GM12865 (cell line): ENCODE measurements at places on chromosomes 1 and 21.
A peak's percentile ranks its signal among the peaks of the same experiment; 100 is the strongest.

GRCh38 chr21:45580181-45580575, 37.9 kb upstream of the SLC19A1 start:
- no peak for DNase-seq

DNA sequence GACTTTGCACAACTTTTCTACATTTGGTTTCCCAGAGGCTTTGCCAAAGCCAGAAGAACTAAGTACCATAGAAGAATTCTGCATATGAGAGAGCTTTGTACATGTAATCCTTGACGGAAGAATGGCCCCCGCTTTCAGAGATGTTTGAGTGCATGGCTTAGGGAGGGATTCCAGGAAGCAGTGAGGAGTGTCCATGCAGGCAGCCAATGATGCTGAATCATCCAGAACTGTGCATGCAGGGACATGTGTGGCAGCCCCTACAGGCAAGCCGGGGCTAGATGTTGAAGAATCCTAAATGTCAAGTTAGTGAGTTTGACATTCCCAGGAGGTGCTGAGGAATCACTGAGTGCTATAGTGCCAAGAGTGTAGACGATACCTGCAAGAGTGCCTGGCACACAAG, 9.9 kb upstream of the HAO2 start:
- DNase-seq, result no peak

DNA sequence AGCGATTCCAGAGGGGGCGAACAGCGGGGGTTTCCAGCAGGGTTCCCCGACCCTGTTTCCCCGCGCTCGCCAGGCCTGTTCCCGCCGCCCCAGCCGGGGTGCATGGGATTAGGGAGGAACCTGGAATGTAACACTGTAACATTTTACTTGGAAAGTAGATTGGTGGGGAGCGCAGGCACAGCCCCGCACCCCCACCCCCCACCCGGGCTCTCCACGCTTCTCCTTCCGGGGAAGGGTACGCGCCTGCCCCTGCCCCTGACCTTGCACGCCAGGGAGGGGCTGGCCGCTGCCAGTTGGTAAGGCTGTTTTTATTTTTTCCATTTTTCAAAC, 427 bp downstream of the FAM3B start:
- no peak for DNase-seq

DNA sequence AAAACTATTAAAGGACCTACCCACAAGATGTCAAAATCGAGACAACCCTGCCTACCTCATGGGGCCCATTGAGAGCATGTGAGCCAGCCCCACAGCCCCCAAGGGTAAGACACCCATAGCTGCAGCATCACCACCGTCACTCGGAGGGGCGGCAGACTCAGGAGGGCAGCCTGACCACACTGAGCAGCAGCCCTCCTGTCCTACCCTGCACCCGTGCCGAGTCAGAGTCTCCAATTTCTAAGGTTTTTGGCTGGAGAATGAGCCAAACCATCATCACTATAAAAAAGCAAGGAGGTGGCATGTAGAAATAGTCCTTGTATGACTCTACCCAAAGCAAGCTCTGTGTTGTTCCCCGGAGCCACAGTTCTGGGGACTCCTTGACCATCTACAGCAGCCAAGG, 94.7 kb downstream of the SSBP3 start:
- no peak for DNase-seq

- DNase-seq, result no peak
Observed at GRCh38 chr1:17892225-17892624, 137.1 kb downstream of the ACTL8 start.

DNA sequence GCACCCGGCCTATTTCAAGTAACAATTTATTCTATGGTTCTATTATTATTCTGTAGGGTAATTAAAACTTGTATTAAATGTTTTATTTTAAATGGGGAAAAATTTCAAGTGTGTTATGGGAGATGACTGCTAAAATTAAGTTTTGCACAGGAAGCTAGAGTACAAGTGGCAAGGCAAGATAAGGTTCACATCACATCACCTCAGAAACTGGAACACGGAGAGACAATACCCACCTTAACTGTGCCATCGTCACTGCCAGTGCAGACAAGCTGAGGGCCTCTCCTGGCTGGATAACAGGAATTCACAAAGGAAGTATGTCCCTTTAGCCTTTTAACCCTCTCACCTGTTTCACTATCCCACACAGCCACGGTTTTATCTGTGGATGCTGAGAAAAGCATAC, 7.6 kb downstream of the SNRNP40 start:
- DNase-seq, result no peak

- DNase-seq, result peak; percentile 99
Observed at GRCh38 chr1:186375152-186375928, at the start of the genes ODR4 and TPR. Gene ODR4, plus strand, starts transcription at chr1:186375838. Its CDS starts 3,948 bp downstream, at chr1:186379786. Gene TPR, minus strand, starts transcription at chr1:186375253. Its CDS starts 225 bp downstream, at chr1:186375028.

DNA sequence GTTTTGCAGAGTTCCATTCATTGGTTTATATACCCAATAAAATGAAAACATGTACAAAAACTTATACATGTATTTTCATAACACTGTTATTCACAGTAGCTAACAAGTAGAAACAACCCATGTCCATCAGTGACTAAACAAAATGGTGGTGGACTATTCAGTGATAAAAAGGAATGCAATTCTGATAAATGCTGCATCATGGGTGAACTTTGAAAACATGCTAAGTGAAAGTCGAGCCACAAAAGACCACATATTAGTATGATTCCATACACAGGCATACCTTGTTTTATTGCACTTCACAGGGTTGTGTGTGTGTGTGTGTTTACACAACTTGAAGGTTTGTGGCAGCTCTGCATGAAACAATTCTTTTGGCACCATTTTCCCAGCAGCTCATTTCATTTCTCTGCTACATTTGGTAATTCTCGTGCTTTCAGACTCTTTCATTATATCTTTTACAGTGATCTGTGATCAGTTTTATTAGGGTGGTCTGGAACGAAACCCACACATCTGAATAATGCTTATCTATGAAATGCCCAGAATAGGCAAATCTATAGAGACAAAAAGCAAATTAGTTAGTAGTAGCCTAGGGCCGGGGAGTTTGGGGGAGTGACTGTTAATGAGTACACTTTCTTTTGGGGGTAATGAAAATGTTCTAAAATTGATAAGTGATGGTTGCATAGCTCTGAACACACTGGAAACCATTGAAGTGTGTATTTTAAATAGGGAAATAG, 27.2 kb downstream of the RNF11 start:
- DNase-seq, result no peak

DNA sequence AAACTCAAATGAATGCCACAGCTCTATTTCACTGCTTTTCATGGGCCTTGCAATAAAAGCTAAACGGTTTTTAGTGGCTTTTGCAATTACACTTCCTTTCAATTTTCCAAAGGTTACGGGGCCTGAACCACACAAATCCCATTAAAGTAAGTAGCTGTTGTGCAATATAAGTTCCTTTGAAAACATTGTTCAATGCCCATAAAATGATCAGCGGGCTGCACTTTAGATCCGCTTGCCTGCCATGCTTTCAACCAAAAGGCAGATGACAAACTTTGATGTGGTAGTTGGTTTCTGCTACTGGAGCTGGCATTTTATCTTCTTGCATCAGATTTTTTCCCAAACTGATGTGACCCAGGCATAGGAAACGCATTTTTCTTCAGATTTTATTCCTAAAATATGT, 50.2 kb downstream of the PRRX1 start:
- DNase-seq, result no peak

GRCh38 chr21:14942801-14943490, 121.9 kb downstream of the NRIP1 start:
- DNase-seq, result no peak

GRCh38 chr1:46522184-46522968, 29.1 kb downstream of the KNCN start:
- DNase-seq, result peak; percentile 47

GRCh38 chr1:210132582-210132981, 100.0 kb upstream of the SERTAD4 start:
- peak; percentile 6 for DNase-seq

DNA sequence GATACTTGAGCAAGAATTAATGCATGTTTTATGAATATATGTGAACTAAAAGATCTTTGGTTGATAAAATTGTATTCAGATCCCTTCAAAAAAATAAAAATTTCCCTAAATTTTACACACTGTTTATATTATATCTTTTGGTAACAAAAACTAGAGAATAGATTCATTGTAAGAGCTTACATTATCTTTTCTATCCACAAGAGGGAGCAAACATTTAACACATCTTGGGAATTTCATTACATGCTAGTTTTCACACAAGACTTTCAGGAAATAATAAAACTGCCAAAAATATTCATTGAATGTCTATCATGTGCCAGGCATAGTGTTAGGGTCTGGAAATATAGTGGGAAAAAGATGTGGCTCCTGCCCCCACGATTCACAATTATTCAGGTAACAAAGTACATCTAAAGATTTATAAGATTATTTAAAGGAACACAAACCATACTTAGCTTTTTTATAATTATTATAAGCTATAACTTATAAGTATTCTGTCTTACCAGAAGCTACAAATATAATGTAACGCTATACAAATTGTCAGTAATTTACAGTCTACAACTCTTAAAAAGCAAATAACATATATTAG, 30.6 kb downstream of the FAF1 start:
- peak; percentile 27 for DNase-seq

DNA sequence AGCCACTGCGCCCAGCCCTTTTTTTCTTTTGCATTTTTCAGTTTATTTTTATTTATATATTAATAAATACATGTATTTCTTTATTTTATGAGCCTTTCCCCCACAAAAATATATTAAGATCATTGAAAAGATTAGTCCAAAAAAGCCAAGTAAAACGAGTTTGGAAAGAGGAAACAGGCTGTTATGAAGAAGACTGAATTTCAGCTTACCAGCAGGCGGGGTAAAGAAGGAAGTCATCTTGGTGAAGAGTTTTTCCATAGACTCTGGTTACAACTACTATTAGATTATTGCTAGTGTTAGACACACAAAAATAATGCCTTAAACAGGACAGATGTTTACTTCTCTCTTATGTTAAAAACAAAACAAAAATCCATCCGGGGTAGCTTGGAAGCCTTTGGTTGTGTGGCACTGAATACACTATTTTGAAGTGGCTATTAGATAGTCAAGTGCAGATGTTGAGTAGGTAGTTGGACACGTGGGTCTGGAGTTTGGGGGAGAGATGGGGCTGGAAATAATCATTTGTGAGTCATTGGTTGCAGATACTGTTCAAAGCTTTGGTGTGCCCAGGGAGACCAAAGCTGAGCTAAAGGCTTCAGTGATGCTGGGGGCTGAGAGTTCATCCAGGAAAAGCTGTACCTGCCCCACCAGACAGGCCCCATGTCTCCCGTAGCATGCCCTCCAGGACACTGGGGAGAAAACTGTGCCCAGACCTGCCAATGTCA, 8.7 kb upstream of the LRRC71 start:
- DNase-seq, result no peak

DNA sequence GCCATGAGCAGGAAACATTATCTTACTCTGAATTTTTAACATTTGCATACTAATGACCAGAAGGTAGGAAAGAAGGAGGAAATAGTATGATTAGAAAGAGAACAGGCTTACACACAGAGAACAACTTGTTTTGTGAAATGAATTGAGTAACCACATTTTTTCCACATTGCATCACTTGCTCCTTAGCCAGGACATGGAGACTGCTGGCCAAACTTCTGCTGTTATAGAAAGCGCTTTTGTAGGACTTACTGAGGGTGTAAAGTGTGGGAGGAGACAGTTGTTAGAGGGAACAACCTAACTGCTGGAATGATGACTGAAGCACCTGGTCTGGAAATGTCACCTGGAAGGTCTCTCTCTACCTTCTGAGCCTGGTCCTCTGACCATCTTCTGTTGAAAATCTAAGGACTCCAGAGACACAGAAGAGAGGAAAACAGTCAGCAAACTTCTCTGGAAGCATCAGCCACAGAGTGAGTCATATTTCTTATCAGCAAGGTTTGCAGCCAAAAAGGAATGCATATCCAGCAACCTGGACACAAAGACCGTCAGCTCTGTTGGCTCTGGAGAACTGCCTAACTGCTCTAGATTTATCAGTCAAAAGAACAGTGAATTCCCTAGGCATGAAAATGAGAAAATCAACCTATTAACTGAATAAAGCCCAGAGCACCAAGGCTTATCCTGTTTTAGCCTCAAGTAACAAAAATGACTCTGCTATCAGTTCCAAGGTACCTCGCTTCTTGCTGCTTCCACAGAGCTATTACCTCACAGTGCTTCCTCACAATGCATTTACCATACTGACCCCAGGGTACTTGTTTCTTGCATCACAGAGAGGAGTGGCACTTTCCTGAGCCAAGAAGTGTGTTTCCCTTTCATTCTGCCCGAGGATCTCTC, 88.0 kb upstream of the SLFNL1 start:
- DNase-seq, result no peak

- DNase-seq, result no peak
Observed at GRCh38 chr1:7333094-7333493, 438.0 kb upstream of the VAMP3 start.

DNA sequence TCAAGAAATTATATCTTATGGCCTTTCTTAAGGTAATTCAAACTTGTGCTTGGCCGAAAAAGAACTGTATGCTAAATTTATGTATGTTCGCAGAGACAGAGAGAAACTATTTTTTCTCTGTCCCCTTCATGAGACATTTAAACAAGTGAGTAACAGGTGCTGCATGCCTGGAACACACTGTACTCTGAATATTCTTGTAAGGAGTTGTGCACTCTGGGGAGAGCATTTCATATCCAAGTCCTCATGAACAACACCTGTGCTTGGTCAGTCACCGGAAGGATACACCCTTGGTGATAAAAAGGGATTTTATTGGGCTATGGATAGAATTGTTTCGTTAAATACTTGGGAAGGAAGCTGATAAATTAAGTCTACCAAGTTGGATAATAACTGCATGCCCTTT, 220.8 kb upstream of the NRIP1 start:
- no peak for DNase-seq

DNA sequence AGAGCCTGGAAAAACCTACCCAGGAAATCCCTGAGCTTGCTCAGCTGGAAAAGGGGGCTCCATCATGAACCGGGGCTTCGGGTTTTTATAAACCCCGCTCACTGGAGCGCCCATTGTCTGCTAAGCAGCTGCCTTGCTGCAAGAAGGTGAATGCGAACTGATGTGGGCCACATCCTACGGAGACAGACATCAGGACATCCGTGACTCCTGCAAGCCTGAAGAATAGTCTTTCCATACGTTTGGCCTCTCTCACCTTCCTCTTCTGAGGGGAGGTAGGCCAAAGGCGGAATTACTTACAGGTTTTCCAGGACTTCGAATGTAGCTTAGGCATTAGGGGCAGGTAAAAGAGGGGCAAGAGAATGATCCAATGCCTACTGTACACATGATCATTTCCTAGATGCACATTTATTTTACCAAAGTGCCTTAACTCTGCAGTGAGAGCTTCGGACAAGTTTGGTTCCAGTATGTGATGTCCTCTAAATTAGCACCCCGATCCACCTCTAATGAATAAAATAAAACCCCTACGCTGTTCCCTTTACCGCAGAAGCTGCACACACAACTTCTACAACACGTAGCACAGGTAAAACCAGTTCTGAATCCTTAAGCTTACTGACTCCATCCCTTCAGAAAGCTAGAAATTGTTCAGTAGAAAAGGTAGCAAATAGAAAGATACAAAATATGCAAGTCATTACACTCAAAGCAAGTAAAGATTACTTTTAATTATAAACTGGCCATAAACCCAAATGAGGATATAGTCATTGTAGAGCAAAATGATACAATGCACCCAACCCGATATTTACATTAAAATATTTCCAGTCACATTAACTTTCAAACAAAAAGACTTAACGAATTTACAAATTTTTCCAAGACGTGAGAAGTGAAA, 866 bp upstream of the SORT1 start:
- no peak for DNase-seq

GRCh38 chr1:109883248-109883955, 27.2 kb upstream of the CSF1 start:
- no peak for DNase-seq
